ENCODE measurements at places on chromosomes 2 and 18.
A peak's percentile ranks its signal among the peaks of the same experiment; 100 is the strongest.

GRCh38 chr2:48414980-48415835 lies 114.7 kb upstream of the STON1 start:
- DNase-seq = no peak

DNA sequence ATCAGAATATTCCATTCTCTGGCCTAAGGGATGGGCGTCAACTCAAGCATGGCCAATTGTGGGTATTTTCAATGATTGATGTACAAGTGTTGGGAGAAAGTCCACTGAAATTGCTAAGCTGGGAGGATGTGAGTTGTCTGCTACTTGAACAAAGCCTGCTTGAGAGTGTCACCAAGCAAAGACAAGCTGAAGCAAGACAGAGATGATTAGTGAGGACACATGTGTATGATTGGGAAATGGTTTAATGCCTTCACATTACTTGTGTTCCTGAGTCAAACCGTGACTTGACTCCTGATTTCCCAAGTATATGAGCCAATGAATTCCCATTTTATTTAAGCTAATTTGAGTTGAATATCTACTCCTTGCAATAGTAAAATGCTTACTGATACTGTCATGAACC lies 23.7 kb upstream of the NRP2 start:
- DNase-seq = no peak

GRCh38 chr2:237154082-237154638 lies 68.5 kb downstream of the COPS8 start:
- peak; percentile 66 for DNase-seq

DNA sequence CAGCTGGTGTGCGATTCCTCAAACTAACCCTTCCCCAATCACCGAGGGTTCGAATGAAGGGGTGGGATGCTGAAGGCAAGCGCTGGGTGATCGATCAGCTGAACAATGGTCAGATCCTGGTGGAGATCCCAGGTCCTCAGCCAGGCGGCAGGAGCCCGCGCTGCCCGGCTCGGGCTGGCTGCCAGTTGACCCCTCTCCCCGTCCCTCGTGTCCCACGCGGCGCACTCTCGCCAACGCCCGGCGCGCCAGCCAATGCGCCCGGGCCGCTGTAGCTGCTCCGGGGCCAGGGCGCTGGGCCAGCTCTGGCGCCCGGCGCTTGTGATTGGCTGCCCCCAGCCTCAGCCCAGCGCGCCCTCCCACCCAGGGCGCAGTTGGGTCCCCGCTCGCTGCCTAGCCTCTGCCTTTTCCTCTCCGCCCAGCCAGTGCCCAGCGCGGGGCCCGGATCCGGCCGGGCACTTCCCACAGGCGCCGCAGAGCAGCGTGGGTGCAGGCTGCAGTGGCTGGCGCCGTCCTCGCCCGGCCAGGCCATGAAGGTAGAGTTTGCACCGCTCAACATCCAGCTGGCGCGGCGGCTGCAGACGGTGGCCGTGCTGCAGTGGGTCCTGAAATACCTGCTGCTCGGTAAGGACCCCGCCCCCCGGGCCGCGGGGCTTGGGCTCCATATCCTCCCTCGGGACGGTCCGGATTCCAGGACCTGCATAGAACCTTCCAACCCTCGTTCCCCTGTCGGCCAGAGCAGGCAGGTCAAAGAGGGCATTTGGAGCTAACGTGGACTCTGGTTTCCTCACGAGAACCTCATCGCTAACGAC lies at the start of gene MOGAT1:
MOGAT1 (plus strand) TSS at position 400 of the 809 bp plus-strand sequence; CDS start at position 528, 128 bp downstream.
- no peak for DNase-seq

- no peak for DNase-seq
Observed at GRCh38 chr2:222336442-222336841, 37.6 kb upstream of the PAX3 start.

- DNase-seq = peak; percentile 54
Observed at GRCh38 chr18:54223568-54224241, 764 bp downstream of the MBD2 start.

GRCh38 chr18:80171054-80171872 lies 62.2 kb downstream of the ADNP2 start:
- peak; percentile 49 for DNase-seq

- peak; percentile 19 for DNase-seq
Observed at GRCh38 chr18:11818486-11819203, 32.6 kb upstream of the CHMP1B start.

- DNase-seq = peak; percentile 56
Observed at GRCh38 chr2:200860092-200860795, 4.2 kb downstream of the CLK1 start.

- DNase-seq = no peak
Observed at GRCh38 chr2:53040536-53041229, 726.9 kb upstream of the CHAC2 start.

Measured in CD4-positive, alpha-beta T cell treated with Interleukin-17A for 1 hour (primary cell).